Activated CD4-positive, alpha-beta memory T cell treated with anti-CD3 and anti-CD28 coated beads, Interleukin-2, amount 10 ng/mL, durations not matched to agents 7 days and 5 days (primary cell): ENCODE measurements at places on chromosomes 4 and X.

DNA sequence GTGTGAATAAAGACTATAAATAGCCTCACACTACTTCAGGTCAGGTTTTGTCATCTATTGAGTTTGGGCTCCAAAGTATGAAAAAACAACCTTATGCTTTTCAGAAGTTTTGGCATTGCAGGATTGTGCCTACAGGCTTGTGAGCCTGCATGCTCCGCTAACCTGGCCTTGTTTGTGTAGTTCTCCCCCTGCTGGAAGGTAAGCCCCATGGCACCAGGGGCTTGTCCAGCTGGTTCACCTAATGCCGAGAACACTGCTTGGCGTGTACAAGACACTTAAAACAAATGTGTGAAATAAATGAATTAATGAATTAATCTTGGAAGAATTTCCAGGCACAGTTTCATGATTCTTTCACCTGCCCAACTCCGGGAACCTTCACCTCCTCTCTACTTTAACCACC is 1.8 kb upstream of the HSD17B10 start:
- peak; percentile 68 for DNase-seq

DNA sequence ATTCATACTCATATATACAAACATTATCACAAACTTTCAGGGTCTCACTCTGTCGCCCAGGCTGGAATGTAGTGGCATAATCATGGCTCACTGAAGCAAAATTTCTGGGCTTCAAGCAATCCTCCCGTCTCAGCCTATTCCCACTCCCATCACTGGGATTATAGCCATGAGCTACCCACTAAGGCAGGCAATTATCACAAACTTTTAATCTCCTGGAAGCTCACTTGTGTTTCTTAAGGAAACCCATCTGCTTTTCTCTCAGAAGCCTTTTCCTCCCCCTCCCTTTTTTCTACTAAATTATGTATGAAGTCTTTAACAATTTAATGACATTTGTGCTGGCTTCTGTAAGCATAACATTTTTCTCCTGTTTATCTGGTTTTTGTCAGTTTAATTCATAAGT is 170.5 kb downstream of the AREG start:
- DNase-seq: no peak

DNA sequence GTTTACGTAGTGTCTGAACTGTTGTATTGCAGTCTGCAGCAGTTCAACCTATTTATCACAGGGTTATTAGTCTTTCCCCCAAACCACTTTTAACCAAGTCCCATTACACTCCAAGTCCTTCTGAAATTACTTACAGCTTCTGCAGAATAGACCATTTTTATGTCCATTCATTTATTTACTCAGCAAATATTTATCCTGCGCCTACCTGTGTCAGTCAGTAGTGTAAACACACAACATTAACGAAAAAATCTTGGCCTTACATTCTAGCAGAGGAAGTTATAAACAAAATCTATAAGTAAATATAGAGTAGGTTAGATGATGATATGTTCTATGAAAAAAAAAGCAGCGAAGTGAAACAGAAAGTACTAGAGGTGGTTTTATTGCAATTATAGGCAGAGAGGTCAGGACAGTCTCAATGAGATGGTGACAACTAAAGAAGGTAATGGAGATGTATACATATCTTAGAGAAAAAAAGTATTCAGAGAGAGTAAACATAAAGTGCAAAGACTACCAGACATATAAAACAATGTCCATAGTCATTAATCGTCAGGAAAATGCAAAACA is 534.7 kb downstream of the KCNIP4 start:
- DNase-seq: no peak

DNA sequence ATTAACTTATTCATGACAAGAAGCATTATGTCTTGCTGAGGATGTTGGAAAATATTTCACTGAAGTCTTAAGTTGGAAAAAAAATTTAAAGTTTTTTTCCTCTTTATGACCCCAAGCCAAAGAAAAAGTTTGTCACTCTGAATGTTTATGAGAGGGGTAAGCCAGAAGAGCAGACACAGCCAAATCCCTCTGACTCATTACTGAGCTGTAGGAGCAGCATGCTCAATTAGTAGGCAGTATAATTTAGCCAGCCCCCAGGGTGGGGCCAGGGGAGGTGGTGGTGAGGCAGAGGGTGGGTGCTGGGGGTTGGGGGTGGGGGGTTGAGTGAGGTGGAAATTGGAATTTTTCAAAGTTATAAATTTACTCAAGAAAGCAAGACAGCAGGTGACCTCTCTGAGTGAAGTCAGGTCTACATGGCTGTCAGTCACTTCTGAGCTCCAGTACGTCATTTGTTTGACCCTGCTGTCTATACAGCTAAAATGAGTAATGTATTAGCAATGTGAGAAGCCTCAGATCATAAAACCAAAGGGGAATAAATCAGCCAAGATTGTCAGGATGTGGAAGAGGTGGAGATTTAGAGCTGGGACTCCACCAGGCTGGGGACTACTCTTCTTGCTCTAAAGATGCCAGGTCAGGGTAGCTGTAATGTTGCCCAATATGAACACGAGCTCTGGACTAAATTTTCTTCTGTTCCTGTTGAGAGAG is 98.8 kb upstream of the NDP start:
- DNase-seq: no peak

GRCh38 chr4:183544109-183544508 is 39.3 kb downstream of the ING2 start:
- no peak for DNase-seq

GRCh38 chrX:108223585-108223984 is 132.0 kb downstream of the ATG4A start:
- no peak for DNase-seq

GRCh38 chr4:28004520-28004919 is 1143.9 kb downstream of the STIM2 start:
- DNase-seq: no peak

DNA sequence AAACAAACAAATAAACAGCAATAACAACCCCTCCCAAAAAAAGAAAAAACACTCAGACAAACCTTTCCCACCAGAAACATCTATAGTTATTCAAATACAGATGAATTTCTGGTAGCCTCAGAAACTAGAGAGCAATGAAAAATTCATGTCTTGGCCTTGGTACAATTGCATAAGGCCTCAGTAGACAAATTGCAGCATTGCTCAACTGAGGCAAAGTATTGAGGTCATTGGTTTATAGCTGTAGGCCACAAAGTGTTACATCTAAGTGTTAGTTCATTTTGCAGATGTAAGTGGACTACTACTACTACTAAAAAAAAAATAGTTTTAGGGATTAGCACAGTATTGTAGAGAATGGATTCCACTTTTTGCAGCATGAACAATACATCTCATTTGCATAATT is 2268.3 kb downstream of the ARAP2 start:
- DNase-seq: no peak

GRCh38 chr4:98338761-98339438 is 77.7 kb downstream of the RAP1GDS1 start:
- no peak for DNase-seq

DNA sequence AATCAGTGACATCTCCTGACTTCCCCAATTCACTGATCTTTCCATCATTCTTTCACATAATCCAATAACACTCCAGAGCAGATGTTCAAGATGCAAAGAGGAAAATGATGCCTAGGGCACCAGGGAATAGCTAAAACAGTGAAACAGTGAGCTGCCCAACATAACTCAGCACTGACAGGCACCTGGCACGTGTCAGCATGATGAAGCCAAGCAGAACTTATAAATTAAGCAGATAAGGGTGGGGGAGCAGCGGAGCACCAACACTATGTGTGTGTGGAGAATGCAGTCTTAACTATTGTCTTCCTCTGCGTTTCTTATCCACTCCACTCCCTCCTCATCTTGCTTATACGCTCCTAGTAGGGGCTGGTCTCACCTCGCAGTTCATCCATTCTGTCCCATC is 89.4 kb downstream of the AMMECR1 start:
- no peak for DNase-seq

DNA sequence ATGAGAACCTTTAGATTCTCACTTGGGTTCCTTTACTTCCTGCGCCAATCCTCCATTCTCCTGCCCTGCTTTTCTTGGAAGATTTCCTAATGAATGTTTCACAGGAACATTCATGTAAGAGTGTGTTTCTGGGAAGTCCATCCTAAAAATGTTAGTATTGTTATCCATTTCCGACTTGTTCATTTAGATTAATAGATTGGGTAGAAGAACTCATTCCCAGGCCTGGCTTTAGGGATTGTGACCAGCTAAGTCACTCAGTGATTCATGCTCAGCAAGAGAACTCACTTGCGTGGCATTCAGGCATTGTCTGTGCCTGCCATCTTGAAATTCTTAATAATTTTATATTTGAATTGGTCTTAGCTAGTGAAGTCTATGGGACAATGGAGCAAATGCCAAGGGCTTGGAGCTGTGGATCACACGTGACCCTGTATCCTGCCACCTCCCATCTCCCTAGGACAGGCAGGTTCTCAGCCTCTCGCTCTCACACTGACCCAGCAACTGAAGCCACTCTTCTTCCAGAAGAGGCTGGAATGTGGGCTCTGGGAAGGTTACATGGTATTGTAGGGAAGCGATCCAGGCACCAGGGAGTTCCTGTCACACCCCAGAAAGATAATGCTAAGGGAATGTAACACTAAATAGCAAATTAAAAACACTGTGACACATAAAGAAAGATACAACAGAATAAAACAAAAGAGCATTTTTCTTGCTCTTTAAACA is 562.1 kb downstream of the TMA16 start:
- DNase-seq: no peak

DNA sequence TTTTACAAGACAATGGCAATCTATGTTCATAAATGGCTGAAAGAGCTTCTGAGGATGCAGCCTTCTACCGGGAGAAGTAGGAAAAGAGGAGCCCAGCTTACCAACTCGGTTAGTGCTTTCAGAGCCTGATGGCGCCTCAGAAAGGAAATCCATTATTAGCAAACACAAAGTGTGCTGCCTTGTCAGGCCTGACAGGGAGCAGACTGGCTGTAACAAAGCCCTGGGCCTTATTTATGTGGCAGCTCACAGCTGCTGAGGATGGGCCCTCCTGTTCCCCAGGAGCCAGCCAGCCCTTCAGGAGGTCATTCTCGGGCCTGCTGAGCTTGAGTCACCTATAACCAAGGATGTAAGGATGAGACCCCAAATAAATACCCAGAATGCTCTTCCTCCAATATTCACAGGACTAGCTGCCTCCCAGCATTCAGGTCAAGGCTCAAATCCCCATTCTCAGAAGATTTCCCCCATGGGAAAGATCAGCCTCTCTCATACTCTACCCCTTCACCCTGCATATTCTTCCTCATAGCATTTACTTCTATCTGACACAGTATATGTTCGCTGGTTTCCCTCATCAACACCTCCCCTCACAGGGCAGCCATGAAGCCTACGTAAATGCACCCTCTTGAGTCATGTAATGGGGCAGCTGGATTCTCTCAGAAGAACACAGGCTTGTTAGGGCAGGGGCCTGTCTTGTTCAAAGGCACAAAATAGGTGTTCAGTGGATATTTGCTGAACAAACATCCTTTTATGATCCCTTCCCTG is 227.0 kb upstream of the RASGEF1B start:
- DNase-seq: no peak

DNA sequence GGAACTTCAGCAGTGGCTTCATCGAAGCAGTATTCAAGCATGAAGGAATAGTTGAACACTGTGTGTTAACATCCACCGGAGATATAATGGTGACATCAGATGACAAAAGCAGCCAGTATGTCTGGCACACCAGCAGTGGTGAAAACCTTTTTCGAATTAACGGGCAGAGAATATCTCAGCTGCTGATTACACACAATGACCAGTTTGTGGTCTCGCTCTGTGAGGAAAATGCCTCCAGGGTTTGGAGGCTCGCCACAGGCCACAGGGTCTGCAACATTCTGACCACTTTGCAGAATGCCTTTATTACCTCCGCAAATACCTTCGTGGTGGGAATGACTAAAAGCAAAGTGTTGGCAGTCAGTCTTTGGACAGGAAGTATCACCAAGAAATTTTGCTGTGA is 201.5 kb downstream of the NWD2 start:
- no peak for DNase-seq

DNA sequence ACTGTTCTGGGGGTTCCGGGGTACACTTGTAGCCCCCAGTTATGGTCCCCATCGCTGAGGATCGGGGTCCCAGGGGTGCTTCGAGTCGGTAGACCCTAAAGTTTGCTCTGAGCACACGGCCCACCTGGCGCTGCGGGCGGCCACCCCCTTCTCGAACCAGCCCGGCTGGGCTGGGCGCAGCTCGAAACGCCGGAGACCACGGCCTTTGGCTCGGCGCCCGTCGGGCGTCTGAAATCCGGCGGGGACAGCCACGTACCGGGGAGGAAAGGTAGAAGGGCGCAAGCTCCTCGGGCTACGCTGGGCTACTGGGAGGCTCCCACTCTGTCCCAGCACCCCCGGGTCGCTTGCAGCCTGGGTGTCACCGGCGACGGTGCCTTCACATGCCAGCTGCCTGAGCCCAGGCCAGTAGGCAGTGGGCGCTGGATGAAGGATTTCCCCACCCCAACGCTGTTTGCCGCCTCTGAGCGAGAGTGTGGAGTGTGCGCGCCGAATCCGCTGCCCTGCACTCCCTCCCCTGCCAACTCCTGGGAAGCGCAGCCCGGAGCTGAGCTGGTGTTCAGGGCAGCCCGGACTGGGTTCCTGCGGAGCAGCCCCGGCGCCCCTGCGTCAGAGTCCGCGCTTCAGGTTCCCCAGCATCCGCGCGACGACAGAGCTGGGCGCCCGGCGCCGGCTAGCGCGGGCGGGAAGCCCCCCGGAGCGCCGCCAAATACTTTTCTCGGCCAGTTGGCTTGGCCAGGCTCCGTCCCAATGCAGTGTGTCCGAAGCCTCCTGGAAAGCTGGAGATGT is 637 bp downstream of the MAMLD1 start:
- peak; percentile 24 for DNase-seq

GRCh38 chr4:5711479-5712184 is 631 bp downstream of the EVC start:
- no peak for DNase-seq

DNA sequence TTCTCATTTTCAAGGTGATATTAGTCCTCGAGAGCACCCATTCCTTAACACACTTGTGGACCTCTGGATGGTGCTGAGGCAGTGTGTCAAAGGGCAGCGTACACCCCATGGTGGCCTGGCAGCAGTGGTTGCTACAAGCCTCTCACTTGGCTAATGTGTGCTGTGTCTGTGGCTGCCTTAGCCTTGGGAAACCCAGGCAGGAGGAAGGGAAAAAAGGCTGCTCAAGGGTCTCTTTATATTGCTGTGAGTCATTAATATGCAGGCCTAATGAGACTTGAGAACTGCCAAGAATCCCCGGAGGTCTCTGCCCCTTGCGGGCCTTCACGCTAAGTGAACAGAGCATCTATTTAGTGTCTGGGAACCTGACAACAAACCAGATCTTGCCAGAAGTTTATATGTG is 7.0 kb downstream of the PCDH10 start:
- no peak for DNase-seq
